Esophagus mucosa (tissue), 1 donor: ENCODE measurements at places on chromosomes 2 and 18.
A peak's percentile ranks its signal among the peaks of the same experiment; 100 is the strongest.

- no peak for ATAC-seq
Observed at GRCh38 chr2:7146151-7146550, 228.9 kb downstream of the RNF144A start.

DNA sequence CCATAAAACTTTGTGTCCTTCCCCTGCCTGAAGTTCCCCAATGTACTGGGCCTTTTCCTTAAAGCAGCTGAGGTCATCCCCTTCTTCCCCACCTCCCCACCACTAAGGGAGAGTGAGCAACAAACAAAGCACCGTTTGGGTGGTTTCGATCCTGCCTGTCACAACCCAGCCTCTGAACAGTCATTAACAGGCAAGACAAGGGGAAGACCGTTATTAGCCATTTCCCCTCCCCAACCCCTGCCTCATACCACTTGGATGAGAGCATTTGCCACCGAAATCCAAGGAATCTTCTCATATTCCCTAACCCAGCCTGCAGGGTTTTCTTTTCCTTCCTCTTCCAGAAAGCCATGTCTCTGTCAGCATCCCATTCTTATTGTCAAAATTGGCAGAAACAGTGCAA, 65.6 kb downstream of the STRADB start:
- ATAC-seq: no peak

- ATAC-seq: no peak
Observed at GRCh38 chr18:42813570-42813969, 301.9 kb downstream of the RIT2 start.

- peak; percentile 39 for ATAC-seq
Observed at GRCh38 chr2:1730015-1730927, 14.0 kb downstream of the PXDN start.

DNA sequence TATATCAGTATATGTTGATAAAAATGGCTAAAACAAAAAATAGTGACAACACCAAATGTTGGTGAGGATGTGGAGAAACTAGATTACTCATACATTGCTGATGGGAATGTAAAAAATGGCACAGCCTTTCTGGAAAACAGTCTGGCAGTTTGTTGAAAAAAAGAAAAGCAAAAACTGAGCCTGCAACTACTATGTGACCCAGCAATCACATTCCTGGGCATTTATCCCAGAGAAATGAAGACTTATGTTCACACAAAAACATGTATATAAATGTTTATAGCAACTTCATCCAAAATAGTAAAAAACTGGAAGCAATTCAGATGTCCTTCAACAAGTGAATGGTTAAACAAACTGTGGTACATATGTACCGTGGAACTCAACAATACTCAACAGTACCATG, 7.5 kb upstream of the KDSR start:
- no peak for ATAC-seq

GRCh38 chr2:171104379-171104778, 56.3 kb downstream of the TLK1 start:
- ATAC-seq: no peak

DNA sequence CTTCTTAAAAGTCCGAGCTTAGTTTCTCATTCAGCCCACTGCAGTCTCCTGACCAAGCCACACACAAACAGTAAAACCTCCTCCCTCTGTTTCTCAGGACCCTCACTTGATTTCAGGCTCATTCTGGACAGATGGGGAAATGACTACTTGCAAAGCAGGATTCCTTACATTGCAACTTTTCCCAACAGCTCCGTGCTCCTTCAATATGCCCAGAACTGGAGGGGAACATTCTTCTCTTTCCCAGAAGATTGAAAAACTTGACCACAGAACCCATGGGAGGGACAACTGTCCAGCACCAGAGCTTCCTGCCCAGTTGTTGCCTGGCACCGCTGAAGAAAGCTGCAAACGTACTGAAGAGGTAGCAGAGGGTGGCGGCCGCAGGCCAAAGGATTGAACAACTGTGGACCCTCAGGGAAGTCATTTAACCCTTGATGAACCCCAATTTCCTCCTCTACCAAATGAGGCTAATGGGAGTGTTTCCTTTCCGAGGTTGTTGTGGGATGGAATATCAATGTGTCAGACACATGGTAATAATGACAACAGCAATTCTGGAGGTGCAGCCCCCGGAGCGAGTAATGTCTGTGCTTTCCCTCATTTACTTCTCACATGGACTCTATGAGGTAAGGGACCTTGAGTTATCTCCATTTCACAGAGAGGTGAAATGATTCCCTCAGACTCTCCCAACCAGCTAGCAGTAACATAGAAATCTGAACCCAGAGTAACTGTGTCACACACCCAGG, 25.0 kb downstream of the BCL11A start:
- no peak for ATAC-seq

DNA sequence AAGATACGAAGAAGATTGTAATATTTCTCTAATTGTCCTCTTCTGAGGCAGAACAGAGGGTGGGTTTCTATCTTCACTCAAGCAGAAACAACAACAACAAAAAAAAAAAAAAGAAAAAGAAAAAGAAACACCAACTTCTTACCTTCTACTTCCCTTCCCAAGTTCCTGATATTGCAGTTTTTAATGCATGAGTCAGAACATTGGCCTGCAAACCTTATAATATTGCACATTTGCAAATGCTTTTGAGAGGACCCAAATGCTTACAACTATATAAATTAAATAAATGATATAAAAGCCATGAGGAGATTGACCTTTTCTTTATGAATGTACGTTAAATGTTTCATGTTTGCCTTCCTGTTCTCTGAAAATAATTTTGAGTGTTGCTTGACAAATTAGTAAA, 37.3 kb downstream of the PAX3 start:
- no peak for ATAC-seq

- ATAC-seq: no peak
Observed at GRCh38 chr18:13292736-13293135, 74.2 kb downstream of the LDLRAD4 start.

- peak; percentile 68 for ATAC-seq
Observed at GRCh38 chr2:111028720-111029119, 92.0 kb upstream of the BCL2L11 start.

DNA sequence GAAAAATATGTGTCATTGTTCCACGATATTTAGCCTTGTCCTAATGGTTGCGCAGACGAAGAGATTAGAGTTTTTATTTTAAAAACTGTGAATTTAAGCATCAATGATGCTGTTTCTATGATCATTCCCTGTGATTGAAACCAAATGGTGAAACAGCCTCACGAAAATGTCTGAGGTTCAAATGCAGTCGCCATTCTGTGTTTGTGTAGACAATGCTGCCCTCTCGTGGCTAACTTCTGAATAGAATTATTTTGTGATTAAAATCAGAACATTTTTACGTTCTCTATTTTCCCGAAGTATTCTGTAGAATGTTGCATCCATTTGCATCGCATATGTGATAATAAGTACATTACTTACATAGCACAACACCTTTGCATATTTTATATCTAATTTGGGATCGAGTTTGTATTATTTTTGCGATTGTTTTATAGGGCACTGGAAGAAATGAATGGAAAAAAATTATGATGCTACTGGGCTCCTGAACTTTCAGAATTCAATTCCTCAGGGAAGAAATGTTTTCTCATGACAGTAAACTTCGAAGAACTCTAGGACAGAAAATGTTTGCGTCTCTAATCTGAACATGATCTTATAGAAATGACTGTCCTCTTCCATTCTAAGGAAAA, 54.8 kb upstream of the CREB1 start:
- ATAC-seq: peak; percentile 66

GRCh38 chr2:45833301-45833967, 182.0 kb downstream of the PRKCE start:
- no peak for ATAC-seq

GRCh38 chr2:133085646-133086045, 415.6 kb upstream of the LYPD1 start:
- no peak for ATAC-seq

DNA sequence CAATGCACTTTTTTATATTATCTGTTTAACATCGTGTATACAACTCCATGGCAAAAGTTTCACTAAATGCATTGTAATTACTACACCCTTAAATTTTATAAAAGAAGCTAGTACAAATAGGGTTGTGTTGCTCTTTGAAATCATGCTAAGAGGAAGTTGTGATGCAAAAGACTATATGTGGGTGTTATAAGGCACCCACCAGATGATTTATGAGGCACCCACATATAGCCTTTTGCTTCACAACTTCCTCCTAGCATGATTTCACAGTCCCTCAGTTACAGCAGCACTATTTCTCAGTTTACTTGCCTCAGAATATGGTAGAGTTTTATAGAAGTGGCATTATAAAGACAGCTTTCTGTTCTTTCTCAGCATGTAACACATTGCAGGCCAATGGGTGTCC, 277.3 kb upstream of the DOK6 start:
- no peak for ATAC-seq

DNA sequence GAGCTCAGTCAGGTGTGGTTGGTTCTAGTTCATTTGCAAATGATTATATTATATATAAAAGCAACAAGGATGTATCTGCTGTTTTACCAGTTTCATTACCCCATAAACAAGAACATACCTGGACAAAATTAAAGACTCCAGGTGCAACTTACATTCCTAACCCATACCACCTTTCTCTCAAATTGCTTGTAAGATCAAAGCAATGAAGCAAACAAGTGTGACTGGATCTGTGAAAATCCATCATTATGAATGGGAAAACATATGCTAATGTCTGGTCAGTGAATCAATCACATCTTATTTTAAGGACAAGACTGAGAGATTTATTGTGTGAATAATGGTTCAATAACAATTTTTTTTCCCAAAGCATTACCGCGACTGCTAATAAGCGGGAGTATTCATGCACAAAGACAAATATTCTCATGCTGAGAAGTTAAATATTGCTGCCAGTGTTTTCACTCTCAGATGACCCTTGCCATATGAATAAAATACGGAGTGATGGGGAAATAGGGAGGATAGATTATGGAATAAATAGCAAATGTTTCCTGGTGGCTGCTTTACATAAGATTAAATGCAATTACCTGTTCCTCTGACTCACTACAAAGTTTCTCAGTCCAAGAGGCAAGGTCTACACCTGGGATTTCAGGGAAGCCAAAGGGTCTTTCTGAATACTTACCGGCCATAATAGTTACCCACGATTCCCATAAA, 59.3 kb downstream of the WDR75 start:
- ATAC-seq: peak; percentile 67

GRCh38 chr2:238237431-238238135, 2.3 kb downstream of the HES6 start:
- ATAC-seq: no peak

DNA sequence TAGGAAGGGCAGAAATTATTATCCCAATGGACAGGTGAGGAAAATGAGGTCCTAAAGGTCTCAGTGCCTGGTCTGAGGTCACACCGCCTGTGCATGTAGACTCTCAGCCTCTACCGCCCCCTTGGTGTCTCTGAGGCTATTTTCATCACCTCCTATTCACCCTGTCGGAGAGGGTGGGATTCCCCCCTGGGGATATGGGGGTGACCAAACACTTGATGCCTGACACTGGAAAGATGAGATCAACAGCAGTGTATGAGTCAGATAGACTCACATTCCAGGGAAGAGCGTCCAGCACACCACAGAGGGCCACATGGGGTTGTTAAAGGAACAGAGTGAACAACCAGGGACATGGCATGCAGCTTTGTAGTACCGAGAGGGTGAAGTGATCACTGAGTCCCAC, 199.7 kb downstream of the SMAD2 start:
- no peak for ATAC-seq

DNA sequence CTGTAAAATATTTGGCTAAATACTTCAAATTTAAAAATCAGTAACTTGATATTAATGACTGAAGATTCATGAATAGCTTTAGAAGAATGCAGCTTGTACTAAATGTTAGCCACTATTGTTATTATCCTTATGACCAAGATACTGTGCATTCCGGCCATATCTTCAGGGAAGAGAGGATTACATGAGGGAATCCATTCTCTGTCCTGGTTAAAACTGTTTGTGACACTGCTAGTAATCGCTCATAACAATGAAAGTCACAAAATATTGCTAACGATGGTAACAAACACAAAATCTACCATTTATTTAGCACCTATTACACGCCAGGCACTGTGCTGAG, 217.7 kb downstream of the PRKCE start:
- no peak for ATAC-seq

- ATAC-seq: no peak
Observed at GRCh38 chr2:23526114-23526513, 141.1 kb downstream of the KLHL29 start.

- ATAC-seq: no peak
Observed at GRCh38 chr2:158412206-158412605, 44.3 kb downstream of the CCDC148 start.

DNA sequence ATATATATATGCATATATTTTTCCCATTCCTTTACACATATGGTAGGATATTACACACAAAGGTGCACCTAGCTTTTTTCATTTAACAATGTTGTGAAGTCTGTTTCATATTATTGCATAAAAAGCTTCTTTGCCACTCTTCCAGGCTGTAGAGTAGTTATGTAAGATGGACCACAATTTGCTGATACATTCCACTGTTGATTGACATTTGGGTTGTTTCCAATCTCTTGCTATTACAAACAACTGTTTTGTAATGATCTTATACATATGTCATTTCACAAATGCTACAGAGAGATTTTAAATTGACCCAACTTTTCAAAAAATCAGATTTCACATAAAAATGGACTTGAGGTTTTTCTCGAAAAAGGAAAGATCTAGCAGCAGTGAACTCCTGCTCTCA, 301.4 kb downstream of the CDCA7 start:
- ATAC-seq: no peak

DNA sequence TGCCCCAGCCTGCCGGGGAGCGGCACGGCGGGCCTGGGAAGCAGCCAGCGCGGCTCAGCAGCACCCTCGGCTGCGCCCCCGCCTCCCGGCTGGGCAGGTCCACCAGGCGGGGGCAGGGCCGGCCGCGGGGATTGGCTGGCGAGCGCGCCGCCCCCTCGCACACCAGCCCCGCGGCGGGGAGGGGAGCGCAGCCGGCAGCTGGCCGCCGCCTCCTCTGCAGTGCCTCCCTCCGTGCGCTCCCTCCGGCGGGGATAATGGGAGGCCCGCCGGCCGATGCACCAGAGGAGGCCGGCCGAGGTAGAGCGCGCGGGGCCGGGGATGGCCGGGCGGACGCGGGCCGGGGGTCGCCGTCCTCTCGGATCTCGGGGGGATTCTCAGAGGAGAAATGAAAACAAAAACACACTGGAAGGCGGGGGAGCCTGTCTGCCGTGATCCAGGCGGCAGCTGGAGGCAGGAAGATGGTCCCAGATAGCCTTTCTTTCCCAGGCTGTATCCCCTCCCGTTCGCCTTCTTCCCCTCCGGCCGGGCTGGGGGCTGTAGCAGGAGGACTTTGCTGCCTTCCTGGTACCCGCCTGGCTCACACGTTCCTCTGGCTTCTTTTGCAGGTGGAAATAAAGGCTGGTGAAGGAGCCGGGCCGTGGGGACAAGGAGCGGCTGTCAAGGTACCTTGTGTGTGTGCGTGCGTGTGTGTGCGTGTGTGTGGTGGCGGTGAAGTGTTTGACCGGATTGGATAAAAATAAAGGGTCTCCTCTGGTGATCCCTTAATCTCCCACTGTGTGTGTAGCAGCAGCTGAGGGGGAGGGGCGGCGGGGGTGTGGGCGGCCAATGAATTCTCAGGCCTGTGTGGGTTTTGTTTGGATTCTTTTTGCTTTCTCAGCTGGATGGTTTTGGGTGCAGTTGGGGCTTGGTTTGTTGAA, 18.1 kb downstream of the TET3 start:
- peak; percentile 94 for ATAC-seq

- ATAC-seq: peak; percentile 56
Observed at GRCh38 chr2:235595422-235596010, 101.7 kb downstream of the AGAP1 start.

GRCh38 chr2:134347756-134348155, 93.9 kb downstream of the MGAT5 start:
- ATAC-seq: no peak
